ENCODE measurements at places on chromosomes 12 and 14.

GRCh38 chr12:70364695-70365397 lies 1.2 kb upstream of the KCNMB4 start:
- DNase-seq = no peak

DNA sequence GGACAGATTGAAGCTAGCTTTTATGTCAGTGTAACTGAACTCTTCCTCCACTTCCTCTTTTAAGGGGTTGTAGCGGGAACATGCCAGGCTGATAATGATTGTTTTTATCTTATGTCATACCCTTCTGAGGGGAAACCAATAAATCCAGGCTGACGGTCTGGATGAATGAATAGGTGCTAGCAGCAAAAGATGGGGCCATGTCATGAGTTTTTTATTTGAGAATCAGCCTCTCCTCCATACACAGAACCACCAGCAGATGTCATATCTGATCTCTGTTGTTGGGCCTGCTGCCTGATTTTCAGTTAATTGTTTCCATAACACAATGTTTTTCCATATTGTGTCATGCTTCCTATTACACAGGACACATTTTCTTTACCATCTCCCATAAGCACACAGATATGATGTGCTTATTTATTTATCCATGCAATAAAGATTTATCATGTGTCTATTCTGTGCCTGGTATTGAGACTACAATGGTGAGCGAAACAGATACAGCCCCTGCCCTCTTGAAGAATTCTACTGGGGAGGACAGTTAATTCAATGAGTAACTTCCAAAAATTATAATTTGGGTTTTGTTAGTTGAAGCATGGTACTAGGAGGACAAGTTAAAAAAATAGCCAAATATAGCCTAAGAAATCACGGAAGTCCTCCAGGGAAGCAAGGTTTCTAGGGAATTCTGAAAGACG lies 33.6 kb upstream of the CRY1 start:
- DNase-seq = no peak

DNA sequence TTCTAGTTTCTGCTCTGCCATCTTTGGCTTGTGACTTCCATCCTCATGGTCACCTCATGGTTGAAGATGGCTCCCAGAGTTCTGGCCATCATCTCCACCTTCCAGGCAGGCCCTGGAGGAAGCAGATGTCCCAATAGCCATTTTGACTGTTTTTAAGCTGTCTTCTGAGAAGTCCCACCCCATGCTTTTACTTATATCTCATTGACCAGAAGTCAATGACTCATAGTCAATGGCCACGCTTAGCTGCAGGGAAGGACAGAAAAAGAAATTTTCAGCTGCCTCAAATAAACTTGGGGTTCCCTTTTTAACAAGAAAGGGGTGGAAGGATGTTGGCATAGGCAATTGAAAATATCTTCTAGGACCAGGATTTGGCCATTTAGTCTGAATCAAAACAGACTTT lies 168.1 kb downstream of the AACS start:
- DNase-seq = no peak

- no peak for DNase-seq
Observed at GRCh38 chr14:104264495-104265265, 126.3 kb downstream of the KIF26A start.

DNA sequence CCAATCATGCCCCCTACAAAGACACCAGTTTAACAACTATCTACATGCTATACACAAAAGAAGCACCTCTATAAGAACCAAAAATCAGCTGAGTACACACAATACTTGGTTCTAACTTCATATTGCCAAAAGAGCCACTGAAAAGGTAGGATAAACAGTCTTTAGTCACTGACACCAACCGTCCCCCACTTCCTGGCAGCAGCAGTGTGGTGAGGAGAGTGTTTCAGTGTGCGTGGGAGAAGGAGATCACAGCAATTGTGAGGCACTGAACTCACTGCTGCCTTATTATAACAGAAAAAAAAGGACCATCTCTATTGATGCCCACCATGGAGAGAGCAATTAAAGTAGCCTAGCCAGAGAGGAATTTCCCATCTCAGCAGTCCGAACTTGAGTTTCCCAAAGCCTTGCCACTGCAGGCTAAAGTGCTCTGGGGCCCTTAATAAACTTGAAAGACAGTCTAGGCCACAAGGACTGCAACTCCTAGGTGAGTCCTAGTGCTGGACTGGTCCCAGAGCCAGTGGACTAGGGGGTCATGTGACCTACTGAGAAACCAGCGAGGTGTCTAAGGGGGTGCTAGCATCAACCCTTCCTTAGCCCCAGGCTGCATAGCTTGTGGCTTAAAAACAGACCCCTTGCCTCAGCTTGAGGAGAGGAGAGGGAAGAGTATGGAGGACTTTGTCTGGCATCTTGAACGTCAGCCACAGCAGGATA lies 37.1 kb upstream of the LMNTD1 start:
- peak; percentile 64 for DNase-seq

DNA sequence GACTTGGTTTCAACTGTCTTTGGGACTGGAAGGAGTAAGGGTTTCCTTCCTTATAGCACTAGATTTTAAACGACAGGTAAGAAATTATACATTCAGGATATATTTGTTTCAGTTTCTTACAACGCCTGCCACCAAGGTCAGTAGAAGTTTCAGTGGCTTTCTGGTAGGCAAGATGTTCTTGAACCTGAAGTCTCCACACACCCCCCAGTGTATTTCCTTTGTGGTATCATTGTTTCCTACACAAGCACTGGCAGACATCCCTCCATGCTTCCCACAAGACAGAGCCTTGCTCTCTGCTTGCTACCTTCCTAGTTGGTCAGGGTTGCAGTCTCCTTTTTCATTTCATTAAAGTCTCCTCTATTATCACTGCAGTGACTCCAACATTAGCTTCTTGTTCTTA lies 283.1 kb downstream of the FLRT2 start:
- no peak for DNase-seq

GRCh38 chr14:83960832-83961512 lies 1569.0 kb upstream of the FLRT2 start:
- DNase-seq = no peak

GRCh38 chr14:48849741-48850322 lies 736.3 kb downstream of the RPS29 start:
- DNase-seq = no peak

DNA sequence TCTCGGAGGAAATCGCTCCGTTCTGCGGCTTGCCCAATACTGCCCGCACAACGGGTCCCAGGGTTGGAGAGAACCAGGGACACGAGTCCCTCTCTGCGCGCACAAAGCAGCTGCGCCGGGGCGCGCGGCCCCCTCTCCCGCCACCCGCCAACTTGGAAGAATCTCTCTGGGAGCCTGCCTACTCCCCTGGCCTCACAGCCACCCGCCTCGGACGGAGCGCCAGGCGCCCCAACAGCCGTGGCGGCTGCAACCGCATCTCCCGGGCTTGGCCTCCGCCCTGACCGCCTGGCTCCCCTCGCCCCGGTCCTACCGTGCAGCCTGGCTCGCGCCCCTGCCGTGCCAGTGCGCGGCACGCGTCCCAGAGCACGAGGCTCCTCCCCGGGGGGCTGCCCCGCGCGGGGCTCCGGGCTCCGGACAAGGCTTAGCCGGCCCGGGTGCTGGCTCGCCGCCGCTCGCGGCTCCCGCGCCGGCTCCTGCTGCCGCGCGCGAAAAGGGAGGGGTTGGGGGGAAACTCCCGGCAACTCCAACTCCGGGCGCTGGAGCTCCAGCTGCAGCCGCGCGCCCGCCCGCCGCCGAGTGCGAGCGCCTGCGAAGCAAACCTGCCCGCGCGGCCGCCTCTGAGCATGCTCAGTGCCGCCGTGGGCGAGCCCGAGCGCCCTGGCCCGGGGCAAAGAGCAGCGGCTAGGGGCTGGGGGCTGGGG lies at the start of gene STXBP6:
Gene STXBP6 (minus strand): TSS at position 580 of the 701 bp plus-strand sequence. CDS start 75,329 bp downstream, outside the sequence.
- peak; percentile 34 for DNase-seq

GRCh38 chr12:66077542-66077941 lies 53.0 kb downstream of the LLPH start:
- DNase-seq = no peak

- peak; percentile 39 for DNase-seq
Observed at GRCh38 chr14:97713023-97713422, 915.8 kb downstream of the VRK1 start.

GRCh38 chr12:92341065-92341668 lies 195.5 kb upstream of the BTG1 start:
- DNase-seq = no peak

GRCh38 chr12:8658346-8658745 lies 4.3 kb downstream of the MFAP5 start:
- DNase-seq = no peak

GRCh38 chr14:99590746-99591555 lies 13.1 kb downstream of the CCDC85C start:
- no peak for DNase-seq

DNA sequence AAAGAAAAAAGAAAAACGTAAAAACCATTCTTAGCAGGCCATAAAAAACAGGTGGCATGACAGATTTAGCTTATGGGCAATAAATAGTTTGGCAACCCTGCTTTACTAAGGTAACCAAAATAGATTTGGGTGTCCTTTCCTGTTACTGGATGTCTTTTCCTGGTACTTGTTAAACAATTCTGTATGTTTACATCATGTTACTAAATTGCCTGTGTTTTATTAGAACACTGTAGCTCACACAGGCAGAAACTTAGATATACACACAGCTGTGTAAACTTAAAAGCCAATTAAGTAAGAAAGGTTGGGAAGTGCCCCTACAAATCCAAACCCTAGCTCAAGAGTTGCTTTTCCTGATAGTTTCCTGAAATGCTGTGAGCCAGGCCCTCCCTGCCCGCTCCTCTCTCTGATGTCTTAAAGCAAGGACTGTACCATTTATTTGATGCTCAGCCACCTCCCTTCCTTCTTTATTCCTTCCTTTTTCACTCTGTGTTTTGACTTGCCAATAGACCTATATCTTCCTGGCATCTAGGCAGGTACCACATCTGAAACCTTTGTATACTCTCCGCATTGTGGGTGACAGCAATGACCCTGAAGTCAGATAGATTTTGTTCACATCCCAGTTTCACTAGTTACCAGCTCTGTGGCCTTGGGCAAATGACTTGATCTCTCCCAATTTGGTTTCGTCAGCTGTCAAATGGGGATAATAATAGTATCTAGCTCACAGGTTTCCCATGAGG lies 3.7 kb upstream of the CAMKK2 start:
- no peak for DNase-seq

- no peak for DNase-seq
Observed at GRCh38 chr14:104477117-104477623, 102.4 kb upstream of the C14orf180 start.

GRCh38 chr12:2550561-2551411 lies 244.0 kb upstream of the FKBP4 start:
- no peak for DNase-seq

GRCh38 chr12:85489194-85489593 lies 209.2 kb downstream of the ALX1 start:
- DNase-seq = no peak

- peak; percentile 76 for DNase-seq
Observed at GRCh38 chr12:57740656-57741412, 2.3 kb upstream of the AGAP2 start.

GRCh38 chr12:16523951-16524331 lies 82.0 kb downstream of the LMO3 start:
- no peak for DNase-seq

- DNase-seq = no peak
Observed at GRCh38 chr12:53828598-53828997, 76.8 kb upstream of the CISTR start.

- no peak for DNase-seq
Observed at GRCh38 chr12:92582893-92583292, 119.9 kb upstream of the PLEKHG7 start.

- no peak for DNase-seq
Observed at GRCh38 chr12:2297658-2298057, 244.9 kb downstream of the CACNA1C start.

DNA sequence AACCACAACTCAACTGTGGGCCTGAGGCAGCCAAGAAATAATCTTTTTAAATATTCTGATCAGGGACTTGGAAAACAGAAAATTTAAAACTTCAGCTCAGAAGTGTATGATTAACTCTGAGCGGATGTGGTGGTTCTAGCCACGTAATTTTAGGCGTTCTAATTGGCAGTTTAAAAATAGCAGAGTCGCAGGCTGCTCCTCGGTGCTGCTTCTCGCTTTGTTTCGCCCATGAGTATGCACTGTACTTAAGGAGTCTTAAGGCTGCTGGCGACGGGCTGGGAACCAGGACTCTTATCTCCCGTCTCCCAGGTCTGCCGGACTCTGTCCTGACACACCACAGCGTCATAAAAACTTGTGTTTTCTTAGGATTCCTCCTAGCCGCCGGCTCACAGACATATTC lies 113.4 kb upstream of the PELI2 start:
- peak; percentile 38 for DNase-seq

- no peak for DNase-seq
Observed at GRCh38 chr14:32683679-32684078, 255.0 kb upstream of the NPAS3 start.

DNA sequence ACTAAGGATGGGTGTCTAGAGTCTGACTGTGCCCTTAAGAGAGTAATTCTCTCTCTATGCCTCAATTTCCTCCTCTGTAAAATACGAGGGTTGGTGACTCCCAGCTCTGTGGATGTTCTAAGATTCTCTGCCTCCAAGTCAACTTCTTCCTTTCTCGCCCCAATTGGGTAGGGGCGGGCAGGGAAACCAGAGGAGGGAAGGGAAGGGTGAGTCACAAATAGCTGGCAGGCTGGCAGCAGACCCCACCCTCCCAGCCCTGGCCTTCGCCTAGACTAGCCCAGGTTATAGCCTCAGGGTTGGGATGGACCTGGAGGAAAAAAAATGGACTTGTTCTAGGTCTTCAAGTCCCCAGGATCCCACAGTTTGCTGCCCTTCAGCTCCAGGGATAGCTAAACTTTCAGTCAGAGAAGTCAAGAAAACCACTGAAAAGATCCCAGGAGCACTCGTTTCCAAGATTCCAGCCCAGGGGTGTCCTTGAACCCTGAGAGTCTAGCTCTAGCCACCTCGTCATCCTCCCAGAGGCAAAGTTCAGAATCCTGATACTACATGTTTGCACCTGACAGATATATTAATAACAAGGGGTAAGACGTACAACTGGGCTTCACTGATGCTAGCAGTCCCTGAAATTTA lies 2.3 kb downstream of the DGKA start:
- no peak for DNase-seq

- DNase-seq = peak; percentile 76
Observed at GRCh38 chr12:25054783-25055144, 105.9 kb upstream of the BCAT1 start.

GRCh38 chr14:68210729-68211299 lies 391.2 kb downstream of the RAD51B start:
- peak; percentile 52 for DNase-seq

DNA sequence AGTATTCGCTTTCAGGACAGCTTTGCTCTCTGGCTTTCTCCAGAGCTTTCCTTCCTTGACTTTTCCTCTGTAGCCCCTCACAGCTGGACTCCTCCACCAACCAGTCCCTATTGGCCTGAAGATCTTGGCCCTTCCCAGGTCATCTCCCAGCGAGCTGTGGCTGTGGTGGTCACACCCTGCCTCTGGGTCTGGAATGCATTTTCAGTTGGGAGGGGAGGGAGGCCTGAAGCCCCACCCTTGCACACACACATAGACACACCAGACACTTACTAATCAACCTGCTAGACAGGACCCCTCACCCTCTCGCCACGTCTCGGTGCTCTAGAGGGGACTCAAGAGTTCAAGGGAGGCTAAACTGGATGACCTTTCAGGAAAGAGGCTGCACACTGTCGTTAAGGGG lies 13.9 kb downstream of the JDP2 start:
- DNase-seq = no peak

Measured in activated CD4-positive, alpha-beta T cell treated with anti-CD3 and anti-CD28 coated beads for 48 hours (primary cell).